GM18507 (cell line): ENCODE measurements at places on chromosomes 7 and 10.

- DNase-seq = no peak
Measured at GRCh38 chr7:47748041-47748440, 166.1 kb upstream of the TNS3 start.

DNA sequence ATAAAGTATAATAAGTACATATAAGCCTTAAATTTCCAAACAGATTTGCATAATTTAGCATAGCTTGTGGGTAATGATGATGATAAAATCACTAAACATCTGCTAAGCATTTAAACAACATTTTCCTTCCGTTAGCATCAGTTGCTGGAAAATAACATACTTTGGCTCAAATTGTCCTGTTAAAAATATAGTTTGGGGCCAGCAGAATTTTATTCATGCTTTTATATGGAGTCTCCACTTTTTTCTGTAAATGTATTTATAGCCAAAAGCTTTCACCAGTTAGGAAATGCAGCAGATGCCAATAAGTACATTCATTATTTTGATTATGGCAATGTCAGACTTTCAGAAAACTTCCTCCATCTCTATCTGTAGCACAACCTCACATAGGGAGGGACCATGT lies 107.2 kb downstream of the CNTNAP2 start:
- DNase-seq = no peak

GRCh38 chr10:128009372-128010126 lies 102.6 kb downstream of the PTPRE start:
- DNase-seq = no peak

- DNase-seq = no peak
Measured at GRCh38 chr10:103458720-103459119, at the start of gene CALHM1. Gene CALHM1, minus strand, starts transcription at chr10:103458900. Its CDS starts 149 bp downstream, at chr10:103458751.

GRCh38 chr10:79444199-79445119 lies 965 bp downstream of the ZCCHC24 start:
- no peak for DNase-seq
